ENCODE measurements at places on chromosomes 16 and 17. TPM values are rescaled to one million over a fixed set of nuclear protein-coding genes. Genes with fewer than 3 reads are reported as not detected.

The MYO15A gene
- 0.52 TPM for total RNA-seq

The ASPA gene
- not detected for total RNA-seq

The ABCA6 gene
- total RNA-seq, result not detected

The OR3A3 gene
- not detected for total RNA-seq

The PRCD gene
- 0.83 TPM for total RNA-seq

The AGRP gene
- total RNA-seq, result 1.1 TPM

The CACNA1H gene
- total RNA-seq, result 27.3 TPM

The FBXO39 gene
- not detected for total RNA-seq

The IKZF3 gene
- total RNA-seq, result 0.10 TPM

The COA3 gene
- total RNA-seq, result 89.7 TPM

The CDRT15 gene
- total RNA-seq, result not detected

The GRAP gene
- 0.66 TPM for total RNA-seq

The PABPN1L gene
- not detected for total RNA-seq

The OSGIN1 gene
- total RNA-seq, result 1.6 TPM

The PCGF2 gene
- 27.0 TPM for total RNA-seq

The MYO1C gene
- total RNA-seq, result 55.9 TPM

The KRT33B gene
- total RNA-seq, result not detected

The CD300LG gene
- total RNA-seq, result not detected

The MVD gene
- 98.8 TPM for total RNA-seq

The GNGT2 gene
- 0.30 TPM for total RNA-seq

The HS3ST3A1 gene
- 11.5 TPM for total RNA-seq

The KCNAB3 gene
- total RNA-seq, result 0.37 TPM

The KRTAP2-2 gene
- total RNA-seq, result not detected

The TMEM106A gene
- 0.96 TPM for total RNA-seq
